ENCODE measurements at places on chromosomes 2 and 18. TPM values are rescaled to one million over a fixed set of nuclear protein-coding genes. Genes with fewer than 3 reads are reported as not detected.

Gene CFAP53
- total RNA-seq, result 0.85 TPM

Gene VWC2L
- not detected for total RNA-seq

Gene TEX44
- total RNA-seq, result not detected

Gene ATP6V1C2
- 0.09 TPM for total RNA-seq

Gene IL36RN
- 11.6 TPM for total RNA-seq

Gene CAPN13
- total RNA-seq, result 0.21 TPM

Gene ACTG2
- total RNA-seq, result 2.3 TPM

Gene ALPP
- total RNA-seq, result not detected

Gene MEP1B
- not detected for total RNA-seq

Gene GAREM2
- total RNA-seq, result 0.05 TPM

Gene ZNF514
- total RNA-seq, result 4.8 TPM

Gene ABCG5
- total RNA-seq, result not detected

Gene CHRND
- total RNA-seq, result not detected

Gene CCDC68
- total RNA-seq, result 0.79 TPM

Gene RTP5
- not detected for total RNA-seq

Gene REG3A
- not detected for total RNA-seq

Gene FABP1
- total RNA-seq, result not detected

Gene CTLA4
- not detected for total RNA-seq

Gene MARCHF7
- 66.9 TPM for total RNA-seq

Gene PPM1B
- total RNA-seq, result 9.6 TPM

Gene MSGN1
- total RNA-seq, result not detected

Gene FOXI3
- not detected for total RNA-seq
